ENCODE measurements at places on chromosomes 2 and 18.

- no peak for DNase-seq
Measured at GRCh38 chr2:25380023-25380422, 38.3 kb upstream of the DNMT3A start.

- DNase-seq, result peak; percentile 82
Measured at GRCh38 chr2:106970471-106971261, 84.7 kb upstream of the ST6GAL2 start.

- no peak for DNase-seq
Measured at GRCh38 chr18:72848503-72849237, 19.1 kb downstream of the NETO1 start.

- no peak for DNase-seq
Measured at GRCh38 chr2:160918906-160919503, 241.2 kb upstream of the TANK start.

DNA sequence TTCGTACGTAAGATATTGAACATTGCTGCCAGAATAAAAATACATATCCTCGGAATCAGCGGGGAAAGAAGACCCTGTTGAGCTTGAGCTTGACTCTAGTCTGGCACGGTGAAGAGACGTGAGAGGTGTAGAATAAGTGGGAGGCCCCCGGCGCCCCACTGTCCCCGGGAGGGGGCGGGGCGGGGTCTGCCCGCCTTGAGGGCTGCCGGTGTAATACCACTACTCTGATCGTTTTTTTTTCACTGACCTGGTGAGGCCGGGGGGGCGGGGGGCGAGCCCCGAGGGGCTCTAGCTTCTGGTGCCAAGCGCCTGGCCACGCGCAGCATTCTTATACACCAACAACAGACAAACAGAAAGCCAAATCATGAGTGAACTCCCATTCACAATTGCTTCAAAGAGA is 324.0 kb upstream of the REG3G start:
- DNase-seq, result no peak

GRCh38 chr2:174826051-174826450 is 61.8 kb upstream of the CHRNA1 start:
- DNase-seq, result peak; percentile 50

- no peak for DNase-seq
Measured at GRCh38 chr2:237134321-237135230, 48.9 kb downstream of the COPS8 start.

- peak; percentile 44 for DNase-seq
Measured at GRCh38 chr2:229416116-229416694, 145.1 kb upstream of the PID1 start.

DNA sequence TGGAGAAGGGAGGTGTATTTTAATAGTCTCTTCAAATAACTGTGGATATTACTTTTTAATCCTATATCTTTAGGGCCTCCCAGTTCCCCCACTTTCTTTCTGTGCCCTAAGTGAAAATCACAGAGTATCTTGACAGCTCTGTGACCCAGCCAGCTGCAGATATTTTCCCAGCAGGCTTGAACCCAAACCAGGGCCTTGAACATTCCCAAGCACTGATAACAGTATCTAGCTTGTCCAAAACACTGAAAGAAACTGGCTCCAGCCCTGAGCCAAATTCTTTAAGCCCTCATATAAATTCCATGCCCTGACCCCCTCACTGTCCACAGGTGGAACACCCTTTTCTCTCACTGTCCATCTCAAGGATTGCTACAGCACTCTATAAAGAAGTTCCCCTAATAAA is 388.1 kb upstream of the CHAC2 start:
- DNase-seq, result no peak

GRCh38 chr18:69177702-69178101 is 223.0 kb upstream of the DOK6 start:
- no peak for DNase-seq

GRCh38 chr2:225779829-225780228 is 380.3 kb downstream of the NYAP2 start:
- DNase-seq, result peak; percentile 23

DNA sequence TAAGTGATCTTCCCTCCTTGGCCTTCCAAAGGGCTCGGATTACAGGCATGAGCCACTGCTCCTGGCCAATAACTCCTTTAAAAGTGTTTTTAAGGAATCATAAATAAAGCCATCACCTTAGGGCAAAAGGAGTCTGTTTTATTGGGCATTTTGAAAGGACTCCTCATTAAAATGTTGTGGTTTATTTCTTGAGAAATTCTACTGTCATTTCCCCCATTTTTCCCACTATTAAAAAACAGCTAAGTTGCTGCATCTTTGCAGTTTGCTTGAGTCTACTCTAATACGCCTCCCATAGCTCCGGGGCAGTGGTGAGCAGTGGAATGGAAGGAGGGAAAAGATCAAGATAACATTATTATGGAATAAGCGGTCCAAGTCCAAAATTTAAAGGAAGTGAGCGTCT is 293.2 kb downstream of the PIEZO2 start:
- DNase-seq, result no peak

- peak; percentile 67 for DNase-seq
Measured at GRCh38 chr18:76619621-76620315, 124.7 kb upstream of the ZNF516 start.

GRCh38 chr2:127612111-127612822 is 33.7 kb upstream of the GPR17 start:
- no peak for DNase-seq

DNA sequence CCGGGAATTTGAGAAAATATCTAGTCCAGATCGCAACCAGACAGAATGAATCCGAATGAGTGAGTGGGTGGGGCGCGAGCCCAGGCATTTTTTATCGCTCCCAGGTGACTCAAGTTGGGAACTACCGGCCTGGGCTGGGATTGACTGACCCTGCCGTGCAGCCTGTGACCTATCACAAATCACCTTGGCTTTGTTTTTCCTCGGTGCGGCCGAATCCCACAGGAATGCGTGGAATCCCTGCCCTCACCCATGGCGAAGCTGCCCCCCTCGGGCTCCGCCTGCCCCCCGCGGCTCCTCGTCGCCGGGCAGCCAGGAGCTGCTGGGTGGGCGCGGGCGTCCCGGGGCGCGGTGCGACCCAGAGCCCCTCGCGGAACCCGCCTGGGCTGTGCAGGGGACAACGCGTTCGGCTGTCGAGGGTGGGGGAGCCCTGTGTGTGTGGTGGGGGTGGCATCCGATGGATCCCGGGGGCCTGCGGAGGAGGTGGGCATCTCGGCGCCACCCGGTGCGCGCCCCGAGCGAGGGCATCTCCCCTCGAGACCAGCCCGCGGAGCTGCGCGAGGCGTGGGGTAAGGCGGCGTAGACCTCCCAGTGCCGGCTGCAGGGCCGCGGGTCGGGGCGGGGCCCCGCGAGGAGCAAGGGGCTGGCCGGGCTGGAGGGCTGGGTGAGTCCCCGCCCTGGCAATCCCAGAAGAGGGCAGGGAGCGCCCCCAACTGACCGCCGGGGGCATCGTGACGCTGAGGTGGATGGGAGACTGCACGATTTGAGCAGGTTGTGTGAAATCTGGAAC is 16.5 kb downstream of the B3GNT7 start:
- peak; percentile 80 for DNase-seq

DNA sequence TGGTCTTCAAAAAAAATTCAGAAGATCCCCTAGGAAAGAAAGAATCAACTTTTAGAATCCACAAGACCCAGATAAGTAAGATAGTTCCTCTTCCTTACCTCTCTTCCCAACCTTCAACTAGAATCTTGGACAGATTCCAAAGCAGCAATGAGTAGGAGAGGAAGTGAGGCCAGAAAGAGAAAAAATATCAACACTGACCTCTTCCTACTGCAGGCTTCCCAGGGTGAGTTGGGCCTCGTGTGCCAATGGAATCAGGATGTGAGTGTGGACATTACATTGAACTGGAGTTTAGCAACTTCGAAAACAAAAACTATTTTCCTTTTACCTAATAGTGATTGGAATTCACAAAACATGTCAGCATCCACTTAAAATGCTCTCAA is 102.5 kb upstream of the PIEZO2 start:
- DNase-seq, result peak; percentile 57

GRCh38 chr2:27407798-27408491 is 1.4 kb downstream of the PPM1G start:
- peak; percentile 54 for DNase-seq

GRCh38 chr2:54903736-54904554 is 146.3 kb downstream of the RTN4 start:
- peak; percentile 100 for DNase-seq

- peak; percentile 95 for DNase-seq
Measured at GRCh38 chr2:101806123-101806522, 108.6 kb downstream of the MAP4K4 start.

DNA sequence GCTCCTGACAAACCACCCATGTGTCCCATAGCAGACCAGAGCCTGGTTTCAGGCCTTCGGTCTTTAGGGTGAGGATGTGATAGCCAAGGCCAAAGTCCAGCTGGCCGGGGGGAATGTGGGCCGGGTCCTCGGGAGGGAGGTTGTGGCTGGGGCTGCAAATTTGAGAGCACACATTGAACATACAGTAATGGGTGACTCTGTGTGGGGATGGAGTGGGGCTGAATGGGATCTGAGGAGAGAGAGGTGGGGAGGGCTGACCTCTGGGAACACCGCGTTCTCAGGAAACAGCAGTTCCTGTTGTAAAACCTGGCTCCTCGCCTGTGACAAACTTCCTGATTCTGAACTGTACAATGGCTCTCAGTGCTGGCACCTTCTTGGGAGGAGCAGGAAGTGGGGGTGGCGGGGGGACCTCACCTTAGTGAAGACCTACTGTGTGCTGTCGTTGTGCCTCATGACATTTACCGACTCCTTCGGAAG is 48.8 kb downstream of the MCFD2 start:
- DNase-seq, result no peak

DNA sequence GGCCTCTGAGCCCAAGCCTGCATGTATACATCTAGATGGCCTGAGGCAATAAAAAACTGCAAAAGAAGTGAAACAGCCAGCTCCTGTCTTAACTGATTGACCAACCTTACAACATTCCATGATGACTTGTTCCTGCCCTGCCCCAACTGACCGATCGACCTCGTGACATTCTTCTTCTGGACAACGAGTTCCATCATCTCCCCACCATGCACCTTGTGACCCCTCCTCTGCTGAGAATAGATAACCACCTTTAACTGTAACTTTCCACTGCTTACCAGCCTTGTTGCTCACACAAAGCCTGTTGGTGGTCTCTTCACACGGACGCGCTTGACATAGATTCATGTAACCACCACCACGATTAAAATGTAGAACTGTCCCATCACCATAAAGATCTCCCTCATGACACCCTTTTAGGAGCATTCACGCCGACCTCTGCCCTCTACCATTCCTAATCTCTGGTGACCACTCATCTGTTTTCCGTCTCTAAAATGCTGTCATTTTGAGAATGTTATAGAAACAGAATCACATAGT is 120.1 kb upstream of the REV1 start:
- no peak for DNase-seq

- no peak for DNase-seq
Measured at GRCh38 chr18:67385455-67385854, 131.1 kb downstream of the DSEL start.

DNA sequence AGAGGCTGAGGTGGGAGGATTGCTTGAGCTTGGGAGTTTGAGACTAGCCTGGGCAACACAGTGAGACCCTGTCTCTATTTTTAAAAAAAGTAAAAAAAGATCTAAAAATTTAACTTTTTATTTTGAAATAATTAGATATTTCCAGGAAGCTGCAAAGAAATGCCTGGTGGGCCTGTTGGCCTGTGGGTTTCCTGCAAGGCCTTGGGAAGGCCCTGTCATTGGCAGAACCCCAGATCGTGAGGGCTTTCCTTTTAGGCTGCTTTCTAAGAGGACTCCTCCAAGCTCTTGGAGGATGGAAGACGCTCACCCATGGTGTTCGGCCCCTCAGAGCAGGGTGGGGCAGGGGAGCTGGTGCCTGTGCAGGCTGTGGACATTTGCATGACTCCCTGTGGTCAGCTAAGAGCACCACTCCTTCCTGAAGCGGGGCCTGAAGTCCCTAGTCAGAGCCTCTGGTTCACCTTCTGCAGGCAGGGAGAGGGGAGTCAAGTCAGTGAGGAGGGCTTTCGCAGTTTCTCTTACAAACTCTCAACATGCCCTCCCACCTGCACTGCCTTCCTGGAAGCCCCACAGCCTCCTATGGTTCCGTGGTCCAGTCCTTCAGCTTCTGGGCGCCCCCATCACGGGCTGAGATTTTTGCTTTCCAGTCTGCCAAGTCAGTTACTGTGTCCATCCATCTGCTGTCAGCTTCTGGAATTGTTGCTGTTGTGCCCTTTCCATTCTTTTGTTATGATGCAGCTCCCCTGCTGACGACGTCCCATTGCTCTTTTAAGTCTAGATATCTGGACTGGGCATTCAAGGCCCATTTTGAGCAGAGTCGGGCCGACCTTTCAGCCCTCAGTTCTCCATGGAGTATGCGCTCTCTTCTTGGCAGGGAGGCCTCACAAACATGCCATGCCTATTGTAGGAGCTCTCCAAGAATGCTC is 6.6 kb downstream of the PROC start:
- no peak for DNase-seq

DNA sequence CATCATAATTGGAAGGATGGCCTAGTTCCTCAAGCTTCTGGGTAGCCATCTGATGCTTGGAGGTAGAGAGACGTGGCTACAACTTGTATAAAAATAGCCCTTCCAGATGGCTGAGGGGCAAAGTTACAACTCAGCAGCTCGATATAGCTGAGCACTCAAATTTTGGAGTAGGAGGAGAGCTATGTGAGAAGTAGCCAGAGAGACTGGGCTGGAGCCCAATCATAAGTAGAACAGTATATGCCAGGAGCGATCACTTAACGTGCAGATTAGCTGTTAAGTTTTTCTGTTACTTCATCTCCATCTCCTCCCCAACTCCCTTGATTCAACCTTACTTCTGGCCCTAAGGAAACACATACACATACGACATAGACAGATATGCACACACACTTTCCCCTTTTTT is 28.8 kb downstream of the CNRIP1 start:
- no peak for DNase-seq

GRCh38 chr18:66630831-66631230 is 26.9 kb upstream of the CDH19 start:
- DNase-seq, result no peak

- no peak for DNase-seq
Measured at GRCh38 chr2:52072949-52073348, 1041.0 kb upstream of the NRXN1 start.

GRCh38 chr2:109260116-109260855 is 131.3 kb downstream of the SH3RF3 start:
- DNase-seq, result no peak

DNA sequence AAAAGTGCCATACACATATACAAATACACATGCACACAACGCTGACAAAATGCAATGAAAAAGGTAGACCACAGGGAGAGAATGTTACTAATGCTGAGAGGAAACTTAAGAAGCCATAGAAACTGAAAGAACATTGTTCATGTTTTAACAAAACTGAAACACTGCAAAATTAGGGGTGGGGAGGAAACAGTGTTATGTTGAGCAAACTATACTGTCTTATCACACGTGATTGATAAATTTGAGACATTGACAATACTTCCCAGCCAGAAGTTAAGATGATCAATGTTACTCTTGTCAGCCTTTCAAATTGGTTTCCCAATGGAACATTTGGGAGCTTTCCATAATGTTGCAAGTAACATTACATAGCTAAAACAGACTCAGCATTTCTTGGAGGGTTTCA is 165.5 kb downstream of the L3MBTL4 start:
- DNase-seq, result no peak
